ENCODE measurements at places on chromosomes 1 and 21. TPM values are rescaled to one million over a fixed set of nuclear protein-coding genes. Genes with fewer than 3 reads are reported as not detected.

The AGBL4 gene
- total RNA-seq, result not detected

The PLA2G2D gene
- total RNA-seq, result not detected

The AKT3 gene
- 23.9 TPM for total RNA-seq

The ZDHHC18 gene
- total RNA-seq, result 47.6 TPM

The CBS gene
- 49.5 TPM for total RNA-seq

The NUP133 gene
- total RNA-seq, result 49.7 TPM

The MFAP2 gene
- total RNA-seq, result not detected

The DMBX1 gene
- total RNA-seq, result not detected

The GBP6 gene
- total RNA-seq, result 0.10 TPM

The FBLIM1 gene
- not detected for total RNA-seq

The GUK1 gene
- 344 TPM for total RNA-seq

The OPTC gene
- not detected for total RNA-seq

The BGLAP gene
- total RNA-seq, result 2.8 TPM

The PODN gene
- not detected for total RNA-seq

The C1orf87 gene
- total RNA-seq, result not detected

The BOLA1 gene
- 24.5 TPM for total RNA-seq

The COL16A1 gene
- not detected for total RNA-seq

The TSPAN2 gene
- 0.31 TPM for total RNA-seq

The NUDT4B gene
- total RNA-seq, result not detected

The TMEM69 gene
- 19.5 TPM for total RNA-seq

The S100B gene
- total RNA-seq, result 8.5 TPM

The SPRR2E gene
- total RNA-seq, result not detected

The SLC22A15 gene
- total RNA-seq, result 0.40 TPM

The CLIC6 gene
- total RNA-seq, result 0.21 TPM

The ITLN1 gene
- total RNA-seq, result not detected

The MROH9 gene
- total RNA-seq, result not detected

The APCS gene
- not detected for total RNA-seq

The CYP4Z1 gene
- not detected for total RNA-seq

Measured in activated CD8-positive, alpha-beta T cell treated with anti-CD3 and anti-CD28 coated beads, Interleukin-2, amount 10 ng/mL, durations not matched to agents 7 days and 5 days (primary cell).